ENCODE measurements at places on chromosomes 4 and X.

DNA sequence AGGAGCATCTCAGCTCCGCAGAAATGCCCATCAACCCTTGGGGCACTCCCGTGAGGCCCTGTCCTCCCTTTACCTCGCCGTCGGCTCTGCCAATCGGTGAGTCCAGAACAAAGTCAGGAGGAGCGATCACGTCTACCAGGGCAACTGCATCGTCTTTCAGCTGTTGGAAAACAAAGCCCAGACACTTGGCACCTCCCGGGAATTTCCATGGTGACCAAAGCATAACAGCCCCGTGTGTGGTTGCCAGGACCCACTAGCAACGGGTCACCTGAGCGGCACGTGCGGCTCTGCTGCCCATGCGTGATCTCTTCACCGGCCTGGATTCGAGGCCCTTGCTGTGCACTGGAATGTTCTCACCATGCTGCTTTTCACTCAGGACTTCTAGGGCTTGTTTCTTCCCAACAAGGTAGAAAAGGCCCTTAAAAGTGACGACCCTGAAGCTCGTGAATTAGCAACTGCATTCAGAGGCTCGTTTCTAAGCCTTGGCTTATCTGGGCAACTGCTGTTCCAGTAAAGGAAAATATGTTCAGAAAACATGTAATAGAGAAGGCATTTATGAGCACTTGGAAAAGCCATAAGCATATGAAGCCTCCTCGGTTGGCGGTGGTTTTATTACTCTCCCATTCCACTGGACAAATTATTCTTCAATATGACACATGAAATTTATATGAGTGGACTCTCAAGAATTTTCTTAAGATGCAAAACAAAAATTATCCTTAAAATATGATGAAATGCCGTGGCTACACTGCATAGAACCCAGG lies 69.5 kb downstream of the ACOX3 start:
- DNase-seq = no peak

- peak; percentile 68 for DNase-seq
These were observed 674 bp downstream of the SEC24B start for GRCh38 chr4:109434007-109434971.

GRCh38 chrX:3346501-3347259 lies at the start of gene MXRA5:
Gene MXRA5, minus strand, starts transcription at chrX:3346652. Its CDS starts 2,819 bp downstream, at chrX:3343833.
- DNase-seq = no peak

DNA sequence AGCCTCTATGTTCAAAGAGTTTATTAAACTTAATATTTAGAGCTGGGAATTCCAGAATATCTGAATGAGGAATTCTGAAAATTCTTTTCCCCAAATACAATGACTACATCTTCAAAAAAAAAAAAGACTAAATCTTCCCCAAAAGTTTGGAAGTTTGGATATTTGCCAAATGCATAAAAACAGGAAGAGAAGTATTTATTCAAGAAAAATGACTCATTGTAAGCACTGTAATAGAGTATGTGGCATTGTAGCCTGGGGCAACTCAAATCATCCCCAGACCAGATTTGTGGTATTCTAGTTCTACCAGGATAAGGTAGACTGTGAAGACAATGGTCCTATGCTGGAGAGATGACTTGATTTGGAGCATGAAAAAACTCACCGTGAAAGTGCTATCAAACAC lies 78.5 kb upstream of the PDHA2 start:
- DNase-seq = no peak

- DNase-seq = no peak
These were observed 100.0 kb downstream of the DCAF12L2 start for GRCh38 chrX:126065901-126066660.

DNA sequence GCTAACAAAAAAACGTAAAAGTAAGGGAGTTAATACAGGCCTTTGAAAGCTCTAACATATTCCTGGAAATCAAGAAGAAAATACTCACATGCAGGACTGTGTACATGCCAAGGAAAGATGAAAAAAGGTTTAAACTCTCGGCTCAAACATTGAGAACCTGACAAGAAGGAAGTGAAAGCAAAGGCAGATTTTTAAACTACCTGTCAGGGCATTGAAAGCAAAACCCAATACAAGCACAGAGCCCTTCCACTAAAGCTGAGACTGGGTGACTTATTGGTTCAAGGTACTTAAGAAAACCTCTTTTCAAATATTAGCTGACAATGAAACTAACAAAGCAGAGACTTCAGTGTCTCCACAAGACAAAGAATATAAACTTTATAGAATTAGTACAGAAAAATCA lies 313.0 kb upstream of the GRID2 start:
- no peak for DNase-seq

- no peak for DNase-seq
These were observed 30.8 kb downstream of the NDST4 start for GRCh38 chr4:115082633-115083032.

- no peak for DNase-seq
These were observed 15.5 kb upstream of the HSD17B11 start for GRCh38 chr4:87406462-87406861.

DNA sequence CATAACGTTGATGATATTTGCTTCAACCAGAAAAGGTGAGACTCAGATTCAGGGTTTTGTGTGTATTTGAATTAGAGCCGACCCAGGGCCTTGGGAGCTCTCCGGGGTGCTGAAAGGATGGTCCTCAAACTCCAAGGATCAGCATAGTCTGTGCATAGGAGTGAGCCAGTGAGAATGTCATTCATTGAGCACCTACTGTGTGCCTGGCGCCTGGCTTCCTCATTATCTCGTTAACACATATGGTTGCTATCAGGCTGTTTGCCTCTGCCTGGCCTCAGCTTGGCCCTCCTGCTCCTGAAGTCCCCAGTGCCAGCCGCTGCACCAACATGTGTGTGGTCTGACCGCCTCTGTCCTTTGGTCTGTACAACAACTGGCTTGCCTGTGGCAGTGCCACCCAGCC lies 25.1 kb upstream of the JAKMIP1 start:
- no peak for DNase-seq

- no peak for DNase-seq
These were observed 126.3 kb downstream of the RAPGEF2 start for GRCh38 chr4:159229164-159229563.

DNA sequence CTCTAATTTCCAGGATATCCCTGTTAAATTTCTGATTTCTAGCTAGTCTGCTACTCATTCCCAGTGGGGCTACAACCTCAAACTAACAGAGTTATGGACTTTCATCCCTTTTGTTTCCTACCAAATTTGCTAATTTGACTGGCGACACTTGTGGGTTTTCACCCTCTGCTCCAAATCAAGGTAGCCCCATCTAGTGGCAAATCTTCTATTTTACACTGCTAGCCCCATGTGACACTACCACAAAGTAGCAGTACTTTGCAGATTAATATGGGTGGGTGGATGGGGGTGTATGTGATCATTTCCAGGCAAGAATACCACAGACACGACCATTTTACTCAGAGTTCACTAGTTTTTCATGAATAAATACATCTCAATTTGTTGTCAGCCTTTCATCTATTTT lies 150.3 kb downstream of the MSL3 start:
- no peak for DNase-seq

- no peak for DNase-seq
These were observed 174.9 kb upstream of the VEGFC start for GRCh38 chr4:176967586-176967985.

DNA sequence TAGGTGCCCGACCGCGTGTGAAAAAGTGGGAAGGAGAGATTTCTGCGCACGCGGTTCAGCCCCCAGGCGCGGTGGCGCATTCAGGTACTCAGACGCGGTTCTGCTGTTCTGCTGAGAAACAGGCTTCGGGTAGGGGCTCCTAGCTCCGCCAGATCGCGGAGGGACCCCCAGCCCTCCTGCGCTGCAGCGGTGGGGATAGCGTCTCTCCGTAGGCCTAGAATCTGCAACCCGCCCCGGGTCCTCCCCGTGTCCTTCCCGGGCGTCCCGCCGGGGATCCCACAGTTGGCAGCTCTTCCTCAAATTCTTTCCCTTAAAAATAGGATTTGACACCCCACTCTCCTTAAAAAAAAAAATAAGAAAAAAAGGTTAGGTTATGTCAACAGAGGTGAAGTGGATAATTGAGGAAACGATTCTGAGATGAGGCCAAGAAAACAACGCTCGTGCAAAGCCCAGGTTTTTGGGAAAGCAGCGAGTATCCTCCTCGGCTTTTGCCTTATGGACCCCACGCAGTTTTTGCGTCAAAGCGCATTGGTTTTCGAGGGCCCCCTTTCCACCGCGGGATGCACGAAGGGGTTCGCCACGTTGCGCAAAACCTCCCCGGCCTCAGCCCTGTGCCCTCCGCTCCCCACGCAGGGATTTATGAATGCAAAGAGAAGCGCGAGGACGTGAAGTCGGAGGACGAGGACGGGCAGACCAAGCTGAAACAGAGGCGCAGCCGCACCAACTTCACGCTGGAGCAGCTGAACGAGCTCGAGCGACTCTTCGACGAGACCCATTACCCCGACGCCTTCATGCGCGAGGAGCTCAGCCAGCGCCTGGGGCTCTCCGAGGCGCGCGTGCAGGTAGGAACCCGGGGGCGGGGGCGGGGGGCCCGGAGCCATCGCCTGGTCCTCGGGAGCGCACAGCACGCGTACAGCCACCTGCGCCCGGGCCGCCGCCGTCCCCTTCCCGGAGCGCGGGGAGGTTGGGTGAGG lies 3.7 kb downstream of the SHOX start:
- DNase-seq = no peak

DNA sequence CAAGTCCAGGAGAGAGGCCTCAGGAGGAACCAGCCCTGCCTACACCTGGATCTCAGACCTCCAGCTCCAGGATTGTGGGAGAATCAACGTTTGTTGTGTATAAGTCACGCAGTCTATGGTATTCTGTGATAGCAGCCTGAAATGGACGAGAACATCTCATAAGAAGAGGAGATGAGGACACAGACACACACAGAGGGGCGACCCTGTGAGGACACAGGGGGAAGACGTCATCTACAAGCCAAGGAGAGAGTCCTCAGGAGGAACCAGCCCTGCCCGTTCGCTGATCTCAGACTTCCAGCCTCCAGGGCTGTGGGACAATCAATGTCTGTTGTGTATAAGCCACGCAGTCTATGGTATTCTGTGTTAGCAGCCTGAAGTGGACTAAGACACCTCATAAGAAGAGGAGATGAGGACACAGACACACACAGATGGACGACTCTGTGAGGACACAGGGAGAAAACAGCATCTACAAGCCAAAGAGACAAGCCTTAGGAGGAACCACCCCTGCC lies 20.3 kb downstream of the P2RY8 start:
- peak; percentile 52 for DNase-seq

- DNase-seq = no peak
These were observed 28.7 kb upstream of the MAP3K15 start for GRCh38 chrX:19543951-19544381.

DNA sequence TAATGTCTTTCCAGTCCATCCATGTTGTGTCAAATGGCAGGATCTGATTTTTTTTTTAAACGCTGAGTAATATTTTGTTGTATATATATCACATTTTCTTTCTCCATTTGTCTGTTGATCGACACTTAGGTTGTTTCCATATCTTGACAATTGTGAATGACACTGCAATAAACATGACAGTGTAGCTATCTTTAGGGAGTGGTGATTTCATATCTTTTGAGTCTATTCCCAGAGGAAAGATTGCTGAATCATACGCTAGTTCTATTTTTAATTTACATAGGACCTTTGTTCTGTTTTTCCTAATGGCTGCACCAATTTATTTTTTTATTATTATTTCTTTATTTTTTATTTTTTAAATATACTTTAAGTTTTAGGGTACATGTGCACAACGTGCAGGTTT lies 470.7 kb downstream of the CCSER1 start:
- DNase-seq = no peak

GRCh38 chr4:8582941-8583654 lies 2.9 kb downstream of the GPR78 start:
- no peak for DNase-seq

DNA sequence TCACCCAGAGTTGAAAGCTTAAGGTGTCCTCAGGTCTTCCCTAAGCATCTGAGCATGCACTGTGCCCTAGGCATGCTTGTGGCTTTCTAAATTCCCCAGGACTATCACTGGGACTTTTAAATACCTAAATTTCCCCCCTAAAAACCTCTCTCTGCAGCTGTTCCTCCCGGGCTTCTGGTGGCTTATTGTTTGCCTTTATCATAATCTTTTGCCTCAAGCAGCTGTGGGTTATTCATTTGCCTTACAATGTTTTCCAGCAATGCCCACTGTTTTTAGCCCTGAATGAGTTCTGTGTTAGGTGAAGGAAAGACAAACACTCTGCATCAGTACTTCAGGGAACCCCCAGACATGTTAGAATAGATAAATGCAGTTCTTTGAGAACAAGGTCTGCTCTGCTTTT lies 455.0 kb downstream of the ZIC3 start:
- no peak for DNase-seq

DNA sequence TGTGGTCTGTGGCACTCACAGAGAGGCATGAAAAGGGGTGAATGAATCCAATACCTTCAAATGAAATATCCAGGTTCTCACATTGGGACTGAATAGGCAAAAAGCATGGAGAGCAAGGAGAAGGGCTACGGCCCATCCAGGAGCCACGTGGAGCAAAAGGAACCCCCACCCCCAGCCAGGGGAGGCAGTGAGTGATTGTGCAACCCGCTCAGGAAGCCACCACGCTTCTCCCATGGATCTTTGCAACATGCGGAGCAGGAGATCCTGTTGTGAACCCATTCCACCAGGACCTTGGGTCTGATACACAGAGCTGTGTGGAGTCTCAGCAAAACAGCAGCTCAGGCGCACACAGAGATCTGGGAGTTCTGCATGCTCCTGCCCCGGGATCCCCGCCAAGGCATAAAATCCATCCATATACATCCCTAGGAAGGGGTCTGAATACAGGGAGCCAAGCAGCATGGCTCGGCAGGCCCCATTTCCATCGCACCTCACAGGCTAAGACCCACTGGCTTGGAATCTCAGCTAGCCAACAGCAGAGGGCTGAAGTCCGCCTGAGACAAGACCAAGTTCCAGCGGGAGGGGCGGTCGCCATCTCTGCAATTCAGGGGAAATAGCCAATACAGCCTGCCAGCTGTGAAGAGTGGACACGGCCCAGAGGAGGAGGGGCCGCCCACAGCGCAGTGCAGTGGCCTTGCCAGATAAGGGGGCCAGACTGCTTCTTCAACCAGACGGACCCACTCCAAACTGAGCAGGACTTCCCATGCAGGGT lies 80.2 kb downstream of the FGF16 start:
- no peak for DNase-seq

DNA sequence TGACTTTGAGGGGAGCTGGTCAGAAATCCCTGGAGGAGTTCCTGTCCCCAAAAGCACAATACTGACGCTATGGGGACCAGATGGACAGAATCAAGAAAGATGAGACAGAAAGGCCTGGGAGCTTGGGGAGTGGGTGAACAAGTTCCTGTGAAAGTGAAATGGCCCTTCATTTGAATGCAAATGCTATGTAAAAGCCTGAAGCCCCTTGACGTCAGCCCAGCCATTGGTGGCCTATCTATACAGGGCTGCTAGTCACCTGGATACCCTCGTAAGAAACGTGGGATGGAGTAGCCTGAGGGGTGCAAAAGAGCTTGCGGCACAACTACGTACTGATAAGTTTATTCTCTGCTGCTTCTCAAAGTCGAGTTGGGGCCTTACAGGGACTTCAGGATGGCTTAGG lies at the start of gene CDX4:
TSS of gene CDX4 (plus strand) at position 223 of the 400 bp plus-strand sequence. CDS start 201 bp downstream, outside the sequence.
- no peak for DNase-seq

Measured in stimulated activated effector memory CD8-positive, alpha-beta T cell treated with anti-CD3 and anti-CD28 coated beads, Interleukin-12 subunit alpha, Interleukin-12 subunit beta, amount 100 ng/mL, for 72 hours (primary cell).